ENCODE measurements at places on chromosomes 3 and 15.

GRCh38 chr15:62726461-62726860 lies 316.1 kb upstream of the TPM1 start:
- DNase-seq, result no peak

GRCh38 chr3:26840272-26840870 lies 217.8 kb downstream of the LRRC3B start:
- DNase-seq, result no peak

DNA sequence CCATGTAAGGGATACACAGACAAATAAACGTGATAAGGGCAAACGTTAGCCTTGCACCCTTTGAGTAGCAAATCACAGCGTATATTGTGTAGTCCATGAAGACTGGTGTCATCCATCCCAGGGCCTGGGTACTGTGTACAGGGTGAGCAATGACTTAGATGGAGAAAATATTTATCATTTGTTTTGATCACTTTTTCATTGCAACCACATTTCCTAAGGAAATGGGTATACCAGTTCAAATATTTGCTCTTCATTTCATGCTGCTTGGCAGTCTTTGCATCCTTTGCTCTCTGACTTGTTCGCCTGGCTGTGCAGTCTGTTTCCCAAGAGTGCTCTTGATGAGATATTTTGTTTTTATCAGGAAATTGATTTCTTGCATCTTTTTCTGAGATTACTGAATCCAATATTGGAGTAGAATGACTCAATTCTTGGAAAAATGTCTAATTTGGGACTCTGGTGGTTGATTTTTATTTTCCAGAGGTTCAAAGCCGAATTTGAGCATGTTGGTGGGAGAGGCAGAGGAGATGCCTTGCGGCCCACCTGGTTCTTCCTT lies 424.6 kb upstream of the SEMA6D start:
- no peak for DNase-seq

DNA sequence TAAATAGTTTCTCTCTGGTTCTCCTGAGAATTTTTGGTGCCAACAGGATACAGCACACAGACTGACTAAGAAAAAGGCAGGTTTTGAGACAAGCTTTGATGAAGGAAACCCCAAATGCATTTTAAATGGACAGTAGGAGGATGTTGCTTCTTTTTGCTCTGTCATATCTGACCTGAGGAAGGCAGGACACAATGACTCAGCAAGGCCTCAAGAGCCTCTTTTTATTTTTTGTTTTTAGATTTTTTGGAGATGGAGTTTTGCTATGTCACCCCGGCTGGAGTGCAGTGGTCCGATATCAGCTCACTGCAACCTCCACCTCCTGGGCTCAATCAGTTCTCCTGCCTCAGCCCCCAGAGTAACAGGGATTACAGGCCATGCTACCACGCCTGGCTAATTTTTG lies 16.9 kb upstream of the KNG1 start:
- DNase-seq, result no peak

DNA sequence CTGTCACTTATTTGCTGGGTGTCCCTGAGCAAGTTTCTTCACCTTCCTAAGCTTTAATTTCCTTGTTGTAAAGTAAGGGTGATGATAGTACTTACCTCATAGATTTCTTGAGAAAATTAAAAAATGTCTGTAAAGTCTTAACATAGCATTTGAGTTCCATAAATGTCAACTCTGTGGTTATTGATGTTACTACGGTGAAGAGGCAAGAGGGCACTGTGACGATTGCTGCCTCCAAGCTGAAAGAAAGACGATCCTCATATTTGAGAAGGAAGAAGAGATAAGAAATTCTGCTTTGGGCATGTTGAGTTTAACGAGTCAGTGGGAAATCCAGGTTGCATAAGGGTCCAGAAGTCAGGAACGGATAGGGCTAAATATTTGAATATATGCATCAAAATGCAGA lies 240.8 kb upstream of the ZPLD1 start:
- DNase-seq, result no peak

GRCh38 chr3:49699281-49699979 lies 10.1 kb downstream of the RNF123 start:
- DNase-seq, result no peak

- no peak for DNase-seq
Observed at GRCh38 chr3:135090020-135090717, 295.1 kb downstream of the EPHB1 start.

DNA sequence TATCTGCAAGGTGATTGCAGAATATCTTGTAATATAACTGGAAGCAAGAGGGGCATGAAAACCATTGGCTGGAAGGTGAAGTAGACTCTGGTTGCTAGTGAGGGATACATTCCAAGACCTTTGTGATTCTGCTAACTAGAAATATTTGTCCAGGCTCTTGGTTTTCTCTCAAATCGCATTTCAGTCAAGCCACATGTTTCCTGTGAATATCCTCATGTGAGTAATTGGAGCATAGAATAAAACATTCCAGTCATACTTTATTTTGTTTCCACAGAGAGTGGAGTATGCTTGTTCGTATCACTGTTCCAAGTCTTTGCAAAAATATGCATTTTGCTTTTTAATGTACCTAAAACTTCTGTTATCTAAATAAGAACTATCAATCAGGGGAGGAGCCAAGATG lies 850.0 kb downstream of the EPHA3 start:
- DNase-seq, result no peak

DNA sequence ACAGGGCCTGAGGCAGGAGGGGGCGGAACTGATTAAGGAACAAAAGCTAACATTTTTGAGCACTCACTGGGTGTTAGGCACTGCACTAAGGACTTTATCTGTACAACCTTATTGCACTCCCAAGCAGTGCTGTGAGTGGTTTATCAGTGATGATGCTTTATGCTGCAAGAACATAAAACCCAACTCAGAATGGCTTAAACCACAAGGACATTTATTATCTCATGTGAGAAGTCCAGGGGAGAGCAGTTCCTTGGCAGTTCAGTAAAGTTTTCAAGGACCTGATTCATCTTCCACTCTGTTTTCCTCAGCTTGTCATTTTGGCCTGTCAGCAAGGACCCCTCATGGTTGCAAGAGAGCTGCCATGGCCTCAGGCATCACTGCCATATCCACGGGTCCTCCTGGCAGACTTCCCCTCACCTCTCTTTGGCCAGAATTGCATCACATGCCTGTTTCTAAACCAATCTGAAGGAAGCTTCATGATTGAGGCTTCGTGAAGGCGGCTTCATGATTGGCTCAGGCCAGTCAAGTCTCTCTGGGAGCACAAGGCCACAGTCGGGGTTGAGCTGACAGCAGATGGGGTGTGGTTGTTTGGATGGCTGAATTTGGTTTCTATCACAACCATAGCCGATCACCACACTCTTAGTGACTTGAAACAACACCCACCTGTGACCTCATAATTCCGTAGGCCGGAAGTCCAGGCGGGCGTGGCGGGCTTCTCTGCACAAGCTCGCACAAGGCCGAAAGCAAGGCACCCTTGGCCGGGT lies 15.8 kb downstream of the EFCC1 start:
- DNase-seq, result no peak

DNA sequence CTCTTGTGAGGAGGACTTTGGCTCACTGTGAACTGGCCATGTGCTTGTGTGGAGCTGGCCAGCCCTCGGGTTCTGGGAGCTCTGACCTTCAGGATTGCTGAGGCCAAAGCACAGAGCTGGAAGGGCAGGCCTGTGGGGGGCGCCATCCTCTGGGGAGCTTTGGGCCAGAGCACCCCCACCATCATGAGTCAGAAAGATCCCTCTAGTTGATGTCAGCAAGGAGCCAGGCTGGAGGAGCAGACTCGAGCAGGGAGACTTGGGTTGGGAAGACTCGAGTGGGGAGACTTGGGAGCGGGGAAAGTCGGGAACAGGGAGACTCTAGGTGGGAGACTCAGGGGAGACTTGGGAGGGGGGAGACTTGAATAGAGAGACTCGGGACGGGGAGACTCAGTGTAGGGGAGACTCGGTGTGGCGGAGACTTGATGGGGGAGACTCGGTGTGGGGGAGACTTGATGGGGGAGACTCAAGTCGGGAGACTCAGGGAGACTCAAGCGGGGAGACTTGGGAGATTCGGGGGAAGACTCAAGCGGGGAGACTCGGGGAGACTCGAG lies 37.7 kb upstream of the PLXNA1 start:
- no peak for DNase-seq

DNA sequence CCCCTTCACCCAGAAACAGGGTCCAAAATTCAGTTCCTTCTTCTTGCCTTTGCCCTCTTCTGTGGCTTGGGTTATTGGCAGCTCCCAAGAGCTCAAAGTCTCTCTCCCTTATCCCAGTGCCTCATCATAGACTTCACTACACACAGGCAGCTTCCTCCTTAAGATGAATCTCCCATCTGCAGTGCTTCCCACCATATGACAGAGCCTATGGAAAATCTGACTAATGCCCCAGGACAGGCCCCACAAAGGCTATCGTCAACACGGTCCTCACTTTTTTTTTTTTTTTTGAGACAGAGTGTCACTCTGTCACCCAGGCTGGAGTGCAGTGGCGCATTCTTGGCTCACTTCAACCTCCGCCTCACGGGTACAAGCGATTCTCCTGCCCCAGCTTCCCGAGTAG lies 194.1 kb downstream of the MEX3B start:
- DNase-seq, result no peak

GRCh38 chr3:57098418-57099310 lies 38.2 kb downstream of the SPATA12 start:
- no peak for DNase-seq

DNA sequence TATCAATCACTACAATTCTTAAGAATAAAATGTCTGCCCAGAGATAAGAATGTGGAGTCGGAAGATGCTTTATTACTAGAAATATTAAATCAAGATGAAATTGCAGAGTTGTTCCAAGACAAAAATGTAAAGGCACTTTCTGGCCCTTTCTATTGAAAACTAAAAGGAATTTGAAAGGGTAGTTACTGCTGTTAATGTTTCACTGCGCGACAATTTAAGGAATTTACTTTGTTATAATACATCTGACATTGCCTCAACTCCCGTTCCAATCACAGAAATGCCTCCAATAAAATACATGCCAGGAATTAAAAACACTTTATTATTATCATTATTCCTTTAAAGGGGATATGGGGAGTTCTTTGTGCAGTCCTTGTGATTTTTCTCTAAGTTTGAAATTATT lies 26.4 kb downstream of the RSL24D1 start:
- no peak for DNase-seq

GRCh38 chr3:464255-464654 lies 267.7 kb downstream of the CHL1 start:
- DNase-seq, result no peak

DNA sequence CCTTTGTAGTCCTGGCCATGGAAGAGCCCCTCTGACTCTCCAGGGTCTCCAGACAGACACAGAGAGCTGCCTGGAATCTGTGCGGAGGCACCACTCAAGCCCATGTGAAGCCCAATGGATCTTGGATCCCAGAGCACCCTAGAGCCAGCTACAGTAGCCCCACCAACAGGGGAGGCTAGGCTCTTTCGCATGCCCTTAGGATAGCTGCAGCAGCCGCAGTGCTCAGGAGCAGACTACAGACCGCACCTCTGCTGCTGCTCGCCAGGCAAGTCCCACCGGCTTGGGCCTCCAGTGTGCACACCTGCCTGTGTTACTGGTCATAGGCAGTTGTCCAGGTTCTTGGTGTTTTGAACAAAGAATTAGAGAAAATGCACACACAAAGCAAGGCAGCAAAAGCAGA lies 131.6 kb downstream of the SPATA16 start:
- no peak for DNase-seq

DNA sequence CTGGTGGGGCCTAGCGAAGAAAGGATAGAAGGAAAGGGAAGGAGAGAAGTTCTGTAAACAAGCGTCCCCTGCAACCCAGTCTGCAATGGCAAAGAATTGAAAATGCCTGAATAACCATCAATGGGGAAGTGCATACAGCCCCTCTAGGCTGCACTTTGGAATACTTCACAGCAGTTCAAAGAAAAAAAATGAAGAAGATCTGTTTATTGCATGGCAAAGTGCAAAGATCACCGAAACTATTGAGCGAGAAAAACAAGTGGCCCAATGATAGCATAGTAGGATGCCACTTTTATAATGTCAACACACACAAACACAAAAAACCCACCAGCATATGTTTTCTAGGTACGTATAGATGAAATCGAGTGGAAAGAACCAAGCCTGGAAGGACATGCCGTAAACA lies 13.6 kb upstream of the SLC6A1 start:
- DNase-seq, result no peak

DNA sequence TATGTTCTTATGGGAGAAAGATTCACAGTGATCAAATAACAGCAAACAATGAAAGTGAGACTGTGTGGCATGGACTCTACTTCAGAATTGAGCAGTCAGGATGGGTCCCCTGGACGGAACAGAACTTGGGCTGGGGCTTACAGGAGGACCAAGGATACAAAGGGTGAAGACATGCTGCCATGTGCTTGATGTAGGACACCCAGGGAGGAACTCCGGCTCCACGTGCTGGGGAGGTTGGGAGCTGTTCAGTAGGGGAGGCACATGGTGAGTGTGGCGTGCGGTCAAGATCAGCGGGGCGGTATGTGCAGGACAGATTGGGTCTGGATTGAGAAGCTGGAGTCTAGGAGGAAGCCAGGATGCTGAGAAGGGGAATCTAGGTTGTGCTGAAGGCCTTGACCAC lies 32.6 kb downstream of the PPCDC start:
- DNase-seq, result no peak

DNA sequence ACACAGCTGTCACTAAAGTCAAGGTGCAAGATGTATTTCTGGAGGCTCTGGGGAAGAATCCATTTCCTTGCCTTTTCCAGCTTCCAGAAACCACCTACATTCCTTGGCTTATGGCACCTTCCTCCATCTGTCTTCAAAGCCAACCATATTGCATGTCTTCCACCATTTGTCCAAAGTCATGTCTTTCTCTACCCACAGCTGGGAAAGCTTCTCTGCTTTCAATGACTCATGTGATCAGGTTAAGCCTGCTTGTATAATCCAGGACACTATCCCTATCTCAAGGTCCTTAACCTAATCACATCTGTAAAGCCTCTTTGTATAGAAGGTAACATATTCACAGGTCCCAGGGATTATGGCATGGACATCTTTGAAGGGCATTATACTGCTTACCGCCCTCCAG lies 14.2 kb downstream of the ARHGAP31 start:
- DNase-seq, result no peak

DNA sequence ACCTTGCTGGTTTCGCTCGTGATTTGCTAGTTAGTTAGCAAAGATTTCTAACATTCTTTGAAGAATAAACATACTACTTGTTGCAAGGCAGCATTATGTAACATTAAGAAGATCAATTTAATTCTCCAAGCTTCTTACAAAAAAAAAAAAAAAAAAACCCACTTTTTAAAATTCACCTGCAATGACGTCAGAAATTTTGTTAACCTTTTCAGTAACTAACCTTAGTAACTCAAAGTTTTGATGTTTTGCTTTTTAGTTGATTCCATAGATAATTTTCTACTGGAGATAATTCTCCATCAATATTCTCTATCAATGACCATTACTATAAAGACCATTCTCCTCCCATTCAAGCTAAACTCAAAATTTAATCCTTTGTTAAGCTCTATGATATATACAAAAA lies 491.8 kb upstream of the TBL1XR1 start:
- no peak for DNase-seq

DNA sequence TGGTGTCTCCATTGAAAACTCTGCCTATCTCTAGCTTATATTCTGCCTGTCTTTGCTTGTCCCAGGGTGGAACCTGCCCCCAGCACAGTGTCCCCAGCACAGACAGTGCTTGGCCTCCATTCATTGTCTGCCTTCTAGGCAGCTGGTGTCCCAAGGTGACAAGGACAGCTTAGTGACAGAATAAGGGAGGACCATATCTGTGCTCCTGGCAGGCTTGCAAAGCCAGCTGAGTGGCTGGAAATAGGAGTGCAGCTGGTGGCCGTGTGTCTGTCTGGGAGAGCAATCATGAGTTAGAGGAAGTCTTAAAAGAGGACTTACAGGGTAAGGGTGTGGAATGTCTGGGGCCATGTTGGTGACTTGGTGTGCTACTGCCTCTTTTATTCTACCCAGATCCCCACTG lies 33.4 kb downstream of the SCN5A start:
- DNase-seq, result no peak

All from stimulated activated CD4-positive, alpha-beta T cell treated with anti-CD3 and anti-CD28 coated beads, Interleukin-4, amount 100 ng/mL, for 4 hours (primary cell).